Hematopoietic multipotent progenitor cell treated with erythropoietin and hydrocortisone succinate and interleukin-3 and kit ligand, for 15 days (in vitro differentiated cells): ENCODE measurements at places on chromosomes 3 and 15.
A peak's percentile ranks its signal among the peaks of the same experiment; 100 is the strongest.

DNA sequence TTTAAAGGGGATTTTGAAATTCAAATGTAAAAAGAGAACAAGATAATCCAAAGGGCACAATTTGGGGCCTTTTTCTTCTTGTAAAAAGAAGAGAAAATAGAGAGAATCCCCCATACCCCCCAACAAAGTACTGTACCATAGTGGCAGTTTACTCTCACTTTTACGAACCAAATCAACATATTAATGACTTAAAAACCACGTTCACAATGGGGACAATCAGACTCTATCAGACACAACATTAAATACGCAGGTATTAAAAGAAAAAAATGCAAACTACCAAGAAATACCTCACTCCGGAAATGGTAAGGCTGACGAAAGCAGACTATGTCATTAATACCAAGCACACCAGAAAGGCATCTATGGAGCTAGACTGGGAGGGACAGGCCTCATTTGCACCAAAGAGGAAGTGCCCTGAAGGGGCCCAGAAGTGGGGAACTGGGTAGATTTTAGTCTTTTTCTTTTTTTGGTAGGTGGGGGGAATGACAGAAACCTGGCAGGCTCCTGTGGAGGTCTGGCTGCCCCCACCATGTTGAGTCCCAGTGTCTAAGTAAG, 134.3 kb downstream of the TIGIT start:
- DNase-seq, result no peak

GRCh38 chr15:93523481-93523880, 434.5 kb upstream of the RGMA start:
- DNase-seq, result no peak

- DNase-seq, result peak; percentile 93
Observed at GRCh38 chr15:33194704-33195670, at the start of gene FMN1. Gene FMN1, minus strand, starts transcription at chr15:33194714. Its CDS starts 39,800 bp downstream, at chr15:33154914.

DNA sequence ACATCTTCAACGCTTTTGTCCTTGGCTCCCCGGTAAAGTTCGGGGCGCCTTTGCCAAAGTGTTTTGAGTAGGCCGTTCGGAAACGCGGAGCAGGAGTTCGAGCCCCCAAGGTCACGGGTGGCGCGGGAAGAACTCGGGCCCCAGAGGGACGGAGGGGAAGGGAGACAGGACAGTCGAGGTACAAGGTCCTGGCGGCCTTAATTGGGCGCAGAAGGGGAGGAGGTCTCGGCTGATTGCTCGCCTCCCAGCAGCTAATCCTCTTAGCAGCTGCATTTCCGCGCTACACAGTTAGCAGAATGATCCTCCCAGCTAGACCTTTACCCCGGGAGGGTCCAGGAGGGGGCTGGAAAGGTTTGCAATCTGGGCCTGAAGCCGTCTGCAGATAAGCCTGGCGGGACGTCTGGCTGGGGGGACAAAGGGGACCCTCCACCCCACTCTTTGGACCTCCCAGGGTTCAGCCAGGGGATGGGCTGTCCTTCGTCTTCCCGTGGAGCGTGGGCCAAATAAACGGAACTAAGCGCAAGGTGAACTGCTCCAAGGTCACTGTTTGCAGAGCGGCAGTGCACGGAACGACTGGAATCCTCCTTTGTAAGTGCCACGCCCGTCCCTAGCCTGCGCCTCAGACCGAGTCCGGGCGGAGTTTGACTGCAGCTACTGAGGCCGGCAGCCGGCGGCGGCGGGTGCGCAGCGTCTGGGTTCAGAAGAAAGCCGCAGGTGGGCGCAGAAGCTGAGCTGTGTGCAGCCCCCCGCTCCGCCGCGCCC, 7.2 kb downstream of the EOMES start:
- DNase-seq, result no peak

GRCh38 chr3:79846148-79846933, 78.5 kb upstream of the ROBO1 start:
- DNase-seq, result peak; percentile 2

DNA sequence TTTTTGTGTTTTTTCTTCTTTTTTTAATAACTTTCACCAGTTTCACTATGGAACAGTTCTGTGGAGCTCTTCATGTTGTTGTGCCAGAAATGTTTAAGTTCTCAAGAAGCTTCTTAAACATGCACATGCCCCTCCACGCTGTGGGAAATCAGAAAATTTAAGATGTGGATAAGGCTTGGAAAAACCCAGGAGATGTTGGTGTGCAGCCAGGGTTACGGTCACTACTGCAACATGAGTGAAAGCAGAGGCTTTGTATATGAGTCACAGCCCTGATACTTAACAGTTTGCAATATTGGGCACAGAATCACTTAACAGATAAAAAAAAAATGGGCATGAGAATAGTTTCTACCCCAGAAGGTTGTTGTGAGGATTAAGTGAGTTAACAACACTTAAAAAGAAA, 399.9 kb downstream of the LRTM1 start:
- DNase-seq, result no peak

GRCh38 chr3:149310796-149311534, 22.5 kb downstream of the TM4SF18 start:
- no peak for DNase-seq

GRCh38 chr3:100079328-100079727, 35.0 kb downstream of the FILIP1L start:
- DNase-seq, result no peak

DNA sequence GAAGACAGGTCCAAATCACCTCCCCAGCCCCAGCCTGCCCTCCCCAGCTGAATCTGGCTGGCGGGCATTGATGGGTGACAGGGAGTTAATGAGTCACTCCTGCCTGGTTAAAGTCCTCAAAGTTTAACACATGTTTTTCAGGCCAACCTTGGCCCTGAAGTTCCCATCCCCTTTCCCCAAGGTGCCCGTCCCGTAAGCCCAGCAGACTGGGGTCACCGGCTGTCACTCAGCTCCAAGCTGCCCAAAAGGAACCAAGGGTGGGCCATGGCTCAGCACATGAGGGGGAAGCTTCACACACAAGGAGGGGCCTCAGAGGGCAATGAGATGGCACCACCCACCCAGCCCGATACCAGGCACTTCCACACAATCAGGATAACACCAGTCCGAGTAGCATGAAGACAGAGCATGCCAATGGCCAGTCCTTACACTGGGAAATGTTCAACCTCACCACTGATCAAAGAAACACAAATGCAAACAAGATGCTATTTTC, 10.2 kb upstream of the KLF15 start:
- DNase-seq, result no peak

- DNase-seq, result peak; percentile 74
Observed at GRCh38 chr3:129314386-129315222, 35.9 kb downstream of the HMCES start.

DNA sequence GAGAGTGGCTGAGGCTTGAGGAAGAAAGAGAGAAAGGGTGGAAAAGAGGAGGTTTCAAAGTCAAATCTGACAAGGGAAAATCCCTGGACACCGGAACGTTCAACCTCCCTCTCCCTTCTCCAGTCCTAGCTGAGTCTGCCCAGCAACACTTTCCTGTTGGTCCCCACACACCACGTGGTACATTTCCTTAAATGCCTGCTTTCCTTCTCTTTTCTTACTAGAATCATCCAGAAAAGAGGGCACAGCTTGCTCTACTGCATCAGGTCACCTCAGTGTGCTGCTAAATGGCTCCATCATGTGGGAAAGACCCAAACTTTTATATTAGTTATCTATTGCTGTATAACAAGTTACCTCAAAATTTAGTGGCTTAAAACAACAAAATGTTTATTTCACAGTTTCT, 181.2 kb downstream of the NECTIN3 start:
- no peak for DNase-seq

DNA sequence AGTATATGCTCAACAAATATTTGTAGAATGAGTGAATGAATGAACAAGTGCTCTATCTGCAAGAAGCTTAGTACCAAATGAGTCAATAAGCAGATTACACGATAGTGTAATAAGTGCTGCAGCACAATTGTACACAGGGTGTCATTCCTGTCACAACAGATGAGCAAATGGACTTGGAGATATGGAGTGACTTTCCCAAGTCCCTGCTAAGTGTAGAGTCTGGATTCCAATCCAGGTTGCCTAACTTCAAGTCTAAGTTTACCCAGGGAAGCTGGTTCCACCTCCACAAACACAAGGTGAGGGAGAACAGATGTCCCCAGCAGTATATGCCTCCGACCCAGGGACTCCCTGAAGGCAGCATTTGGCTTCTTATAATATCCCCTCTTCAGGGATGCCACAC, 77.7 kb upstream of the RAD18 start:
- no peak for DNase-seq

DNA sequence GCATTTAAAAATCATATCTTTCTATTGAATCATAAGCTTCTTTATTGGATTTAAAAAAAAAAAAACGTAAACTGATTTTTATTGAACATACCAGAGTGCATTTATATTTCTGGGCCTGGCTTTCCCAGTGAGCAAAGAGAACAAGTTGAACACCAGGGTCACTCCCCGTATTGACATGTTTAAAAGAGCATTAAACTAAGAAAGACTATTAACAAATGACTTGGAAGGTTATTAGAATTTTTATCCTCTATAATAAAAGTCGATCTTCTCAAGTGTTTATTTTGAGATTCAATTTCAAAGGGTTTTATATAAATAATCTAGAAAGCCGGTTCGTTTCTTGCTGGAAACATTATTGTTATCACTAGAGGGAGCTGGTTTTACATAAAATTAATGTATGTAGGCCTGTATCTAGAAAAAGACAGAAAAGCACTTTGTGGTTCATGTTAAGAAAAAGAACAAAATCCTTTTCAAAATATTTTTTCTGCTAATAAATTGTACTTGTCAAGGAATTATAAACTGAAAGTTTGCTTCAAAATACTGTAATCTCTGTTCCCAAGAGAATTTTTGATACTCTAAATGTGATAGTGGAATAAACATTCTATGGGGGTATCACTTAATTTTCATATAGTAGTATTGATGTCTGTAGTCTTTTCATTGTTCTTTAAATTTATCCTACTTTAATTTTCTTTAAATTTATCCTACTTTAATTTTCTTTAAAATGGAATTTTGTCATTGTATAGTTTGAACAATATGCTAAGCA, 321.8 kb upstream of the MME start:
- DNase-seq, result no peak

DNA sequence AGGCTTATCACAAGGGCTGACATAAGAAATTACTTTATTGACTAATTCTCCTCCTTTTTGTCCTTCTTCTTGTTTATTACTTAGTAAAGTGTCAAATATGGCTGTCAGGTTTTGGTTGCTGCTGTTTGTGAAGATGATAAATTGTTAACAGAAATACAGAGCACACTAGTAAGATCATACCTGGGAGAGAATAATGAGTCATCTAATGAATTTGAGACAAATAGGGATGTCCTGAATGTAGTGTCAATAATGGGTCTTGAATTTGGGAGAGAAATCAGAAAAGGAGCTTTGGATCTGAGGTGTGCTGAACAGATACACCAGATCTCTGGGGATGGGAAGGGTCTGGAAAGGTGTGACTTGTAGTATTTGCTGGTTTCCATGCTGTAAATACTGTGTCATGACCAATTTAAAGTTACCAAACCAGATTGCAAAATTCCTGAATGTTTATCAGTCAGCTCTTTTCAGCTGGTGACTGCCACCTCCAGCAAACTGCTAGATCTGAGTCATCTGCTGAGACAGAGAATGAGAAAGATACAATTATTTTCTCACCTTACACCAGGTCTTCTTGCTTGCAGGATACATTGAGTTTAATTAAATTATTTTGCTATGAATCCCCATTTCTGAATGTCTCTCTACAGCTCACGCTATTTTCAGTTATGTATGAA, 76.7 kb upstream of the SATB1 start:
- DNase-seq, result no peak

DNA sequence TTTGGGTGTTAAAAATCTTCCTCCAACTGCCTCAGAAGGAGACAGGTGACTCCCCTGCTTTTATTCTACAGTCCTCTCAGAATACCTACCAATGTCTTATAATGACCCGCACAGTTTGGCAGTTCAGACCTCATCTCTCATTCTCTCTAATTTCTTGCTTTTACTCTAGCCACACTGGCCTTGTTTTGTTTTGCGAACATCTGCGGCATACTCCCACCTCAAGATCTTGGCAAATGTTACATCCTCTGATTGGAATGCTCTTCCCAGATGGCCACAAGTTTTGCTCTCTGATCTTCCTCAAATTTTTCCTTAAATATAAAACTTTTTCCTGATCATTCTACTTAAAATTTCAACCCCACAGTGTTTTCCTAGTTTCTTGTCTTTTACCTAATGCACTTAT, 94.1 kb downstream of the PLSCR2 start:
- no peak for DNase-seq

DNA sequence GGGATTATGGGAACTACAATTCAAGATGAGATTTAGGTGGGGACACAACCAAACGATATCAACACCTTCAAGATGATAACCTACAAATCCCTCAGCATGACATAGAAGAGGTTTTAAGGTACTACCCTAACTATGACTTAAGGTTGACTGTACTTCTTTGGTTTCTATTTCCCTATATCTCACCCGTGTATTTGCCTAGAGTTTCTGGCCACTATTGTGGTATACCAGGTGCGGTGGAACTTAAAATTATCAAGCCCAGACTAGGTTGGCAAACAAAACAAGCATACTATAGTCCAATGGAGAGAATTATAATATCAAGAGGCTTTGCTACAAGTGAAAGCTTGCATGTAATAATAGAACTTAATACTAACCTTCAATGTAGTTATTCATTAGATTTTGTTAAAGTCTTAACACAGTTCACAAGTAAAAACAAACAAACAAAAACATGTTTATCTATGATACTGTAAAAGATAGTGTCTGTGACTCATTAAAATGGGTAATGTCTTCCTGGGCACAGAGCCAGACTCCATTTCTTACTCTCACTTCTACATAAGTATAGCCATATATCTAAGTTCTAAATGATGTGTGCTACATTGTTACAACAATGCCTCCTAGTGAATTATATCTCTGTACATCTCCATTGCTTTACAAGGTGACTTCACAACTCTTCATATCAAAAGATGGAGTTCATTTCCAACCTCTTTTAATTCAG, 479.1 kb downstream of the ZBBX start:
- no peak for DNase-seq

DNA sequence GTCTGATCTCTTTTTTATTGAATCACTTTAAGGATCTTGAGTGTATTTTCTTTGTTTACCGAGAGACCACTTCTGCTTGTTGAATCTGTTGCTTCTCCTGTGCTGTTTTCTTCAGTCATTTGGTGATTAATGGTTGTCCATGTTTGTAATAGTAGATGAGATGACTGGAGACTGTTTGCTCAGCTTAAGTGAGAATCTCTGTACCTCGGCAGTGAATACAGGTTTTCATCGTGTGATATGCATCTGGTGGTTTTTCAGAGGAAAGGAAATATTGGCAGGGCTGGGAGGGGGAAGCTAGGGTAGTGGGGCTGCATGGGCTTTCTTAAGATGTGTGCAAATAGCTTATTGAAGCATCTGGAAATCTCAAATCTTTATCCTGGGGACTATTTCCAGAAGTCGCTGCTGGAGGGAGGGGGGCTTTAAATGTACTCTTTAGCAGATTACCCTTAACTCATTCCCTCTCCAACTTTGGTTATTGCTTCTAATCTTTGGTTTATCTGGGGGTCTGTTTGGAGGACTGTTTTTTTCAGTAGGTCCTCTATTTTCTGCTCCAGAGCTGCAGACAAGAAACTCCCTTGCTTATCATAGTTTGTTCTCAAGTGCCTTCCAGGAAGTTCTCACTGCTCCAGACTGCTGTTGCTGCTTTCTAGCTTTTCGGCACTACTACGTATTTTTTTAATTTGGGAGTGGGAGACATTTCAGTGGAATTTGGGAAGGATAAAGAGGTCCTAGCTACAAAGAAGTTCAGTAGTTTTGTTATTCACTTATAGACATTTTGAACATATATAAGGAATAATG, 19.4 kb downstream of the CMTM8 start:
- DNase-seq, result no peak

- DNase-seq, result no peak
Observed at GRCh38 chr15:74180881-74181602, 7.5 kb downstream of the ISLR start.
